ENCODE measurements at places on chromosomes 16 and 17.

DNA sequence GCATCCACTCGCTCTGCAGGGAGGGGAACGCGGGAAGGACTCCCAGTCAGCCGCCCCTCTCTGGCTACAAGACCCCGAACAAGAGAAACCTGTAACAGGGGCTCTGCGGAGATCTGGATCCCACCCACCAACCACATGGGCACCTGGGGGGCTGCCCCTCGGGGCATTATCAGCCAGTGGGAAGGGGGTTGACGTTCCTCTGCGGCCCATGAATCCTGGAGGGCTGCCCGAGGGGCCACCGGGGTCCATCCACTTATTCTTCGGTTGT lies 1.8 kb upstream of the PCGF2 start:
- DNase-seq = no peak

DNA sequence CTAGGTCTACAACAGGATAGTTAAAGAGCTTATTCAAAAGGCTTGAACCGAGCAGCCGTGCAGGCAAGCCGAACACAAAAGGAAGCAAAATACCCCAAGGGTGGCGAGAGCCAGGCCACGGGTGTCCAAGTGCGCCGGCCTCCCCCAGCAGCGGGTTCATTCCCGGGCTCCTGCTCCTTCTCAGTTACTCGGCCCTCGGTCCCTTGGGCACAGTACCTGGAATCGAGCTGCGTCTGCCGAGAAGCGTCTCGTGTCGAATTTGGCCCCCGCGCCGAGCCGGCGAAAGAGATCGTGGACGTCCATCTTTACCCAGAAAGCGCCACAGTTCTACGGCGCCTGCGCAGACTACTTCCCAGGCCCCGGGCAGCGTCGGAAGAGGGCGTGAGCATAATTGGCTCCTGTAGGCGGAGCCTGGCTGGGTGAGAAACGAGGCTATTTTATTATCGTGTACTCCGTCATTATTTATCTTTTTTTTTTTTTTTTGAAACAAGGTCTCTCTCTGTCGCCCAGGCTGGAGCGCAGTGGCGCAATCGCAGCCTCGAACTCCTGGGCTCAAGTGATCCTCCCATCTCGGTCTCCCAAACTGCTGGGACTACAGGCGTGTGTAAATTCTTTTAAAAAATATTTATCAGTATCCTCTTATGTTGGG lies at the start of gene DDX52:
DDX52 (minus strand) TSS at position 329 of the 649 bp plus-strand sequence; CDS start at position 303, 26 bp downstream.
- peak; percentile 77 for DNase-seq

- DNase-seq = no peak
These were observed 584 bp upstream of the TNRC6A start for GRCh38 chr16:24728891-24729242.

- no peak for DNase-seq
These were observed 69.4 kb downstream of the ZDHHC7 start for GRCh38 chr16:84941921-84942320.

DNA sequence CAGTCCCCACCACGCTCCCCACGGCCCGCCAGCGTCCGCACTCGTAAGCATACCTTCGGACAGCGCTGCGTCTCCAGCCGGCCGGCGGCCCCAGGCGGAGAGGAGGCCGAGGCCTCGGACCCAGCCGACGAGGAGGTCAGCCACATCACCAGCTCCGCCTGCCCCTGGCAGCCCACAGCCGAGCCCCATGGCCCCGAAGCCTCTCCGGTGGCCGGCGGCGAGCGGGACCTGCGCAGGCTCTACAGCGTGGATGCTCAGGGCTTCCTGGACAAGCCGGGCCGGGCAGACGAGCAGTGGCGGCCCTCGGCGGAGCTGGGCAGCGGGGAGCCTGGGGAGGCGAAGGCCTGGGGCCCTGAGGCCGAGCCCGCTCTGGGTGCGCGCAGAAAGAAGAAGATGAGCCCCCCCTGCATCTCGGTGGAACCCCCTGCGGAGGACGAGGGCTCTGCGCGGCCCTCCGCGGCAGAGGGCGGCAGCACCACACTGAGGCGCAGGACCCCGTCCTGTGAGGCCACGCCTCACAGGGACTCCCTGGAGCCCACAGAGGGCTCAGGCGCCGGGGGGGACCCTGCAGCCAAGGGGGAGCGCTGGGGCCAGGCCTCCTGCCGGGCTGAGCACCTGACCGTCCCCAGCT lies 4.9 kb downstream of the TPSG1 start:
- DNase-seq = no peak

GRCh38 chr16:10858203-10858602 lies 18.8 kb upstream of the CIITA start:
- DNase-seq = no peak

- DNase-seq = no peak
These were observed 1.1 kb downstream of the C1QBP start for GRCh38 chr17:5437721-5438317.

- DNase-seq = no peak
These were observed 117.7 kb downstream of the WSCD1 start for GRCh38 chr17:6187836-6188235.

GRCh38 chr17:69501591-69502468 lies 87.3 kb downstream of the MAP2K6 start:
- no peak for DNase-seq

- DNase-seq = no peak
These were observed 7.5 kb downstream of the CDR2 start for GRCh38 chr16:22366889-22367288.

GRCh38 chr17:59428916-59429485 lies 97.5 kb downstream of the YPEL2 start:
- no peak for DNase-seq
